Mesothelial cell of epicardium (in vitro differentiated cells): ENCODE measurements at places on chromosomes 12 and 14. TPM values are rescaled to one million over a fixed set of nuclear protein-coding genes. Genes with fewer than 3 reads are reported as not detected.

SYT10 gene
- total RNA-seq, result 12.9 to 14.3 TPM (median 13.7 TPM) in 3 replicates

- H3K4me1 ChIP-seq, result peaks cover 8% of the 10 kb centered on the region
- H3K27ac ChIP-seq, result no peak overlapping the region
- no peak for DNase-seq
- no peaks in the 10 kb centered on the region for H3K36me3 ChIP-seq
- H3K4me3 ChIP-seq, result no peak overlapping the region
Observed at GRCh38 chr14:51792809-51793208, 67.6 kb upstream of the GNG2 start.

GRCh38 chr12:19482551-19483109 is 43.3 kb downstream of the AEBP2 start:
- H3K27me3 ChIP-seq, result no peaks in the 10 kb centered on the region
- no peak overlapping the region for H3K27ac ChIP-seq
- no peak overlapping the region for H3K4me3 ChIP-seq
- peaks cover 64% of the 10 kb centered on the region for H3K36me3 ChIP-seq

- no peaks in the 10 kb centered on the region for H3K27me3 ChIP-seq
- H3K4me1 ChIP-seq, result no peaks in the 10 kb centered on the region
- no peak overlapping the region for H3K4me3 ChIP-seq
- H3K36me3 ChIP-seq, result peaks cover 9% of the 10 kb centered on the region
Observed at GRCh38 chr14:55180434-55180833, 11.0 kb downstream of the DLGAP5 start.
